ENCODE measurements at places on chromosomes 13 and 19.

GRCh38 chr13:44969551-44970484 is 19.5 kb downstream of the NUFIP1 start:
- no peak for DNase-seq

GRCh38 chr13:19123502-19123901 is 58.1 kb downstream of the TUBA3C start:
- DNase-seq: no peak

- no peak for DNase-seq
Measured at GRCh38 chr13:102517959-102518358, 78.8 kb upstream of the TPP2 start.

- no peak for DNase-seq
Measured at GRCh38 chr13:95723438-95723837, 46.5 kb downstream of the DNAJC3 start.

GRCh38 chr13:112967686-112968379 is 1.2 kb upstream of the MCF2L start:
- no peak for DNase-seq

GRCh38 chr13:94558716-94559115 is 37.2 kb downstream of the TGDS start:
- no peak for DNase-seq

All from stimulated activated CD4-positive, alpha-beta T cell treated with anti-CD3 and anti-CD28 coated beads, Interleukin-1b, Interleukin-23, amount 100 ng/mL, for 1 hour (primary cell).